Naive B cell (primary cell): ENCODE measurements at places on chromosomes 1 and 21.
A peak's percentile ranks its signal among the peaks of the same experiment; 100 is the strongest.

DNA sequence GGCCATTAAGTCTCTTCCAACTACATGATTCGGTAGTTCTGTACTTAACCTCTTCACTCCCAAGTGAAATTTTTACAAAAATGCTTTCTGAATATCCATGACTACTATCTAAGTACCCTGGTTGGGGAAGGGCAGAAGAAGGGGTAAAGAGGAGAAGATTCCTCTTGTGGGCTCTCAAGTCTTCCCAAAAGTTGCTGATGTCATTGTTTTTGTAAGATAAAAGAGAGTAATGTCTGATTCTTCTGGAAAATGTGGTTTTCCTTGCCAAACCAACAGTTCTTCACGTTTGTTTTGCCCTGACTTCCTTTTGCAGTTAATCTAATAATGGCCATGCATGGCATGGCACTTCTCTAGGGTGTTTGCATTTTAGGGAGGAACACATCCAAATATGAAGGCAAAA lies 34.7 kb upstream of the AK4 start:
- no peak for DNase-seq

DNA sequence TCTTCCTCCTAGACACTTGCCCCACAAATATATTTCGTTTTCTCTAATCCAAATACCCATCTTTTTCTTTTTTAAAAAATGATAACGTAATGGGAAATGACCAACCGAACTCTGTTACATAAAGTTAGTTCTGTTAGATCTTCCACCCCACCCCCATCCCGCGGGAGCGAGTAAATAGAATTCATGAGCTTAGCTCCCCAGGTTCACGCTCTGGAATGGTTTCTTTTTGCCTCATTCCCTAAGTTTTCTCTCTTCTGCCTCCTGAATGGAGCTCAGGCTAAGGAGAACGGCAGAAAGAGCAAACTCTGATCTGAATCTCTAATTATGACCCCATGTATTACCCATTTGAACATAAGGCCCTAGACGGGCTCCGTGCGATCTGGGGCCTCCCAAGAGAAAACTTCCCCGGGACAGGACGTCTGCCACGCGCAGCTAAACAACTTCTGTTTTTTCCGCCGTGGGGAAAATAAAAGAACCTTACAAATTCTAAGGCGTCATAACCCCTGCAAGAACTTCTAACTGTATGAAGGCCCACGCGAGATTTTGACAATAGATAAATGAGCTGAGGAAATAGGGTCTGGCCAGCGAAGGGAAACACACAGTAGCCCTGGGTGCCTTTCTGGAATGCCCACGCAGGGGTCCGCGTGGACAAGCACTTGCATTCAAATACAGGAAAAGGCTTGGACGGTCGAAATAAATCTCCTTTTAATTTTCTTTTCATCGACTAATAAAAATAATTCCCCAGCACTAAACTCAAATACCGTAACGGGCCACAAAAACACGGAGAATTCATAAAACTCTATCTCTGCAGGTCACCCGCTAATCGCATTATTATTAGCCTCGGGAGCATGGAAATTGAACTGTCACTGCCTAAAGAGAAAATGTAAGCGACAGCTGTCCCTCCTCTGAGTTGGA lies 2.2 kb downstream of the TBX15 start:
- no peak for DNase-seq

GRCh38 chr21:25188677-25189079 lies 418.6 kb downstream of the MRPL39 start:
- DNase-seq, result no peak

- DNase-seq, result no peak
Measured at GRCh38 chr1:11373895-11374747, 101.1 kb downstream of the UBIAD1 start.

GRCh38 chr1:75136195-75136815 lies 2.1 kb downstream of the LHX8 start:
- DNase-seq, result no peak

DNA sequence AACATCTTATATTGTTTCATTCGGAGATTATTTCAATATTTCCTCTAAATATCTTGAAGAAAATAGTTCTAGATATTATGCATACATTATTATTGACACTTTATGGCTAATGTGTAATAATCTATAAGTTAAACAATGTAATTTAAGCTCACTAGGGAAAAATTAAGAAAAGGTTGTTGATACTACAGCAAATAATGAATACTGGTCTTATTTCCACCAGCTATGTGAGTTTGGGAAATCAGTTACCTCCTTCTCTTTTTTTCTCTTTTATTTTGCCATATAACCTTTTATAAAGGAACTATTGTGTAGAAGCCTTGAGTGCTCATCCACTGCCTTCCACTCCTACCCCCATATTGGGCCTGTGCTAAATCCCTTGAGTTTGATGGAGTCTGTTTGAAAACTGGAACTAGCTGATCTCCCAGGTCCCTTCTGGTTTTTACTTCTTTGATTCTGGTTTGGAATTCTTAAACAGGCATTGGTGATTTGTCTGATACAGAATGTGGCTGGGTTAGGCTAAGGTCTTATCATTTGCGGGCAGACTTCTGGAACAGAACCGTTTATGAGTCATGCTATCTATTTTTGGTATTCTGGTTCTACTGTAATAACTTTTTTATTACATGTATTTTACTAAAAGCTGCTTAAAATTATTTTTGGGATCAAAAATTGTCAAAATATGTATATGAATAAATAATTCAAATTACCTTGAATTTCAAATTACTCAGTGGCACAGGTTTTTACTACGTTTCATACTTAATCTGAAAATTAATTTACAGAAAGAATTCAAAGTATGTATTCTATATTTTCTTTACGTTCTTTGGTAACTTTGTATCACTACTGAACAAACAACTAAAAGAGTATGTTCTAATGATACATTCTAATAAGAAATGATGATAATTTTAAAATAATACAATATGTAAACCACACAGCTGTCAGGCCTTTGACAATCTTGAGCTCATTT lies 5.0 kb upstream of the CDC14A start:
- no peak for DNase-seq

DNA sequence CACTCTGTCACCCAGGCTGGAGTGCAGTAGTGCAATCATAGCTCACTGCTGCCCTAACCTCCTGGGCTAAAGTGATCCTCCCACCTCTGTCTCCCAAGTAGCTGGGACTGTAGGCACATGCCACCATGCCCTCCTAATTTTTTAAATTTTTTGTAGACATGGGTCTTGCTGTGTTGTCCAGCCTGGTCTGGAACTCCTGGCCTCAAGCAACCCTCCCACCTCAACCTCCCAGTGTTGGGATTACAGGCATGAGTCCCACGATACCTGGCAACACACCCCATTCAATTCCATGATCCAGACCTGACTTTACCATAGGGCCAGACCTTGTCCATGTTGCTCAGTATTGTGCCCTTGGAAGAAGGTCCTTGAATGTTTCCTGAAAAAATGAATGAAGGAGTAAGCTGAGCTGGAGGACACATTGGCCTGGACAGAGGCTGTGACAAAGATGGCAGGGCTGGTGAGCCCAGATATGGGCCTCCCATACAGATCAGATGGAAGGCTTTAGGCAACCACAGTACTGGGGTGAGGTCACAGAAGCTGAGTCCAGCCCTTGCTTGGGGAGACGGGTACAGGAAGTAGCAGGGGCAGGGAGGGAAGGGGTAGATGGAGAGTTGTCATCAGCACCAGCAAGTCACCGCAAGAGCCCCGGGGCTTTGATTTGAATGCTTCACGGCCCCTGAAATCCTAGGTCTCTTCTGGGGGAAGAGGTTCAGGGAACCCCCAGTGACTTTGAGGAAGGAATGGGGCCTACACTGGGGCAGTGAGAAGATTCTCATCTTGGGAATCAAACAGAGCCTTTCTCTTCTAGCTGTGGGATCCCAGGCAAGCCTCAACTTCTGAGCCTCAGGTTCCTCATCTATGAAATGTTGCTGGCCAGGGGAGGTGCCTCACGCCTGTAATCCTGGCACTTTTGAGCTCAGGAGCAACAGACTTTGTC lies 40.1 kb upstream of the DMBX1 start:
- DNase-seq, result no peak

DNA sequence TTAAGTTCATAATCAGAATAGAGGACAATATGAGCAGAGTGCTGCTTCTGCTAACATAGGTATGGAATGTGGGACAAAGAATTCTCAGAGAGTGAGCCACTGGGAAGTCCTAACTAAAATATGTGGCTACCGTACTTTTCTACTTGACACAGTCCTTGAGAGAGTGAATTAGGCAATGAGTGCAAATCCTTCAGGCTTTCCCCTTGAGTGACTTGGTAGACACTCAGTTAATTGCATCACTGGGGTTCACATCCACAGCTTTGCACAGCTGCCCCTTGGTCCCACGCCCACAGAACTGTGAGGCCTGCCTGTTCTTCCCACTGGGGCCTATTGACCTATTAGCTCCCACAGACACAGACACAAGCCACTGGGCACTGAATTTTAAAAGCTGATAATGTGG lies 40.5 kb upstream of the PAXBP1 start:
- no peak for DNase-seq

DNA sequence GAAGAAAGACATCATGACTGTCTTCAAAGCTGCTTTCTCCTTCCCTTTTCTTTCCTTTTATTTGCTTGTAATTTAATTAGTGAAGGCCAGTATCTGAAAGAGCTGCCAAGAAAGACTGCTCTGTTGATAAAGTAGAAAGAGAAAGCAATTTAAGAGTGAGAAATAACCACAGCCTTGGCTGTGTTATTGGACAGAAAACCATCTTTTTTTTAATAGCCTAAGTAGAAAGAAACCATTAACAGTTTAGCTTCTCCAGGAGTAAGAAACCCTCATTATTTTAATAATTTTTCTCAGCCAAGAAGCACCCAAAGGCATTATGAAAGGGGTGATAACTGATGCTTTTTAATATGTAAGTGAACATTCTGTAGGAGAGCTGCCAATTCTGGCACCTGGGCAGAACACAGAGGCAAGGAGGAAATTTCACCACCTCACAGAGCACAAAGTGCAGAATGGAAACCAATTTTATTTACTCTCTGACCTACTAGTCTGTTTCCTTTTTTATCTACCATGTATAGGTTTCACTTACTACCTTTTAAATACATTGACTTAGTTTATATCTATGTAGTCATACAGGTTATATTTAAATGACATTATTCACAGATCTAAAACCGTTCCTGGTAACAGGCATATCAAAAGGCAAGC lies 703.2 kb downstream of the MRPL39 start:
- DNase-seq, result no peak

GRCh38 chr1:4045397-4046010 lies 145.4 kb upstream of the C1orf174 start:
- no peak for DNase-seq

- DNase-seq, result peak; percentile 41
Measured at GRCh38 chr1:225809842-225810578, at the start of gene EPHX1. EPHX1 (plus strand) TSS chr1:225810124; CDS start chr1:225828730, 18,606 bp downstream.

DNA sequence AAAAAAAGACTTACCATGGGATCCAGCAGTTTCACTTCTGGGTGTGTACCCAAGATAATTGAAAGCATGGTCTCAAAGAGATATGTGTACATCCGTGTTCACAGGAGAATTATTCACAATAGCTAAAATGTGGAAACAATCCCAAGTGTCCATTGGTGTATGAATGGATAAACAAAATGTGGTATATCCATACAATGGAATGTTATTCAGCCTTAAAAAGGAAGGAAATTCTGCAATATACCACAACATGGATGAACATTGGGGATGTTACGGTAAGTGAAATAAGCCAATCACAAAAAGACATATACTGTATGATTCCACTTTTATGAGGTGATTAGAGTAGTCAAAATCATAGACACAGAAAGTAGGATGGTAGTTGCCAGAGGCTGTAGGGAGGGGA lies 7.0 kb upstream of the TUT4 start:
- DNase-seq, result no peak

DNA sequence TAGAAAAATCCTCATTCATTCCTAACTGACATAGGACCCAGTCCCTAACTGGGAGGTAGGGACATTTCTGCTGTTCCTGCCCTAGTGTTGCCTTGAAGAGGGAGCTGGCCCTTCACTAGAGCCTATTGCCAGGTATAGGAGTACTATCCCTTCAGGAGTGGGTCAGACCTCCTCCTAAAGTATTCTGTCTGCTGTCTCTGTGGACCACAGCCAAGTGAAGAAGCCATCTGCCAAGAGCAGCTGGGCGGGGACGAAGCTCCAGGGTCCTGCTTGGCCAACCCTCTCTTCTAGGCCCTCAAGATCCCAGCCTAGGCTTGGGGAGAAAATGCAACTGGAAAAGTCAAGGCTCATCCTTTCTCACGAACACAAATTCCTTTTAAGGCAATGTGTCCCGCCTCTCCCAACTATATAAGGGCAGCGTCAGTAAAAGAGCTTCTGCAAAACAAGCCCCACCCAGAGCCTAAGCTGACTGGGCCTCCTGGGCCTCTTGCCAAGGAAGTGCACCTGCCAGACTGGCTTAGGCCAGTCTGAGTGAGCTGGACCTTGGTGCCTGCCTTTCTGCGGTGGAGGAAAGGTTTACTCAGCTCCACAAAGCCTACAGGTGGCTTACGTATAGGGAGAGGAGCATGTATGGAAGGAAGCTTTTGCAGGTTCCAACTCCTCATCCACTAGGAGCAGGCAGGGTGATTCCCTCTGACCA lies 638 bp upstream of the TUFT1 start:
- no peak for DNase-seq

DNA sequence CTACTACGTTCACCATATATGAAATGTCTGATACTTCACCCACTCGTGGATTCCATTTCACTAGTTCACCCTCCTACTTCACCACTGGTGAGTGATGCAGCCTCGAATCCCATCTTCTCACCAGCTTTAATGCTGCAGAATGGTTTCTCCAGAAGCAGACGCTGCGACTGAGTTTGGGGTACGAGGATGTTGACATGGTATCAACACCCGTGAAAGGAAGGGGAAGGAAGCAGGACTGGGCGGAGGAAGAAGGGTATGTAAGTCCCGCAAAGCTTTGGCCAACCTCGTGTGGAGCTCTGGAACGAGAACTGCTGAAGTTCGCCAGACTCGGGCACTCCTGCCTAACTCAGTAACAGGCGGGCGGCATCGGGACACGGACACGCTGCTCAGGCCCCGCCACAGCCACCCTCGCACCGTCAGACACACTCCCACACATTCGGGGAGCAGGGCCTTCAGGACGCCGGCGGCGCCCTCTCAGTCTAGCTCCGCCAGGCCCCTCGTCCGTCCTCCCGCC lies 833 bp upstream of the DIP2A start:
- DNase-seq, result peak; percentile 7

DNA sequence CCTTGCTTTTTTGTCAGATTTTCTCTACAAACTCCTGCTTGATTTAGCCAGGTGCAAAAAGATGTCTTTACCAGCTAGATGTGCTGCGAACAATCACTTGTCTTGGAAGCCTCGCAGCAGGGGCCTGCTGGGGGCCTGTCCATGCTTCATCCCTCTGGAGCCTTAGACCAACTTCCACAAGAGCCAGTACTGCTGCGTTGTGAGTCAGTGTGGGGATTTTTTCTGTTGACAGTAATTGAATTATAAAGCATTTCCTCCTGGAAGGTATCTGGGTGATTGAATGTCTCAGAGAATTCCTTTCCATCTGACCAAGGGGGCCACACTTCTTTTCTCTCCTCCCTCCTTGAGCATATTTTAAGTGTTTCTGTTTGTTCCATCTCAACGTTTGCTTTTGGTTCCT lies 40.4 kb upstream of the LDLRAP1 start:
- DNase-seq, result no peak

GRCh38 chr1:194644528-194644927 lies 1458.1 kb upstream of the B3GALT2 start:
- DNase-seq, result no peak
